ENCODE measurements at places on chromosomes 3 and 15. TPM values are rescaled to one million over a fixed set of nuclear protein-coding genes. Genes with fewer than 3 reads are reported as not detected.

The LTF gene
- polyA plus RNA-seq = 3.0 TPM

The CNTN6 gene
- not detected for polyA plus RNA-seq

The TRIM71 gene
- not detected for polyA plus RNA-seq

The C2CD4B gene
- 1.8 TPM for polyA plus RNA-seq

The MKRN2OS gene
- not detected for polyA plus RNA-seq

The CISH gene
- polyA plus RNA-seq = 8.9 TPM

The SHC4 gene
- polyA plus RNA-seq = 1.2 TPM

The LHFPL4 gene
- not detected for polyA plus RNA-seq

The FANCI gene
- polyA plus RNA-seq = 2.2 TPM

The DCBLD2 gene
- polyA plus RNA-seq = 29.7 TPM

All from heart right ventricle (tissue), 16 donors.